ENCODE measurements at places on chromosomes 12 and 14. TPM values are rescaled to one million over a fixed set of nuclear protein-coding genes. Genes with fewer than 3 reads are reported as not detected.

Gene TEP1
- 35.3 TPM for total RNA-seq

DNA sequence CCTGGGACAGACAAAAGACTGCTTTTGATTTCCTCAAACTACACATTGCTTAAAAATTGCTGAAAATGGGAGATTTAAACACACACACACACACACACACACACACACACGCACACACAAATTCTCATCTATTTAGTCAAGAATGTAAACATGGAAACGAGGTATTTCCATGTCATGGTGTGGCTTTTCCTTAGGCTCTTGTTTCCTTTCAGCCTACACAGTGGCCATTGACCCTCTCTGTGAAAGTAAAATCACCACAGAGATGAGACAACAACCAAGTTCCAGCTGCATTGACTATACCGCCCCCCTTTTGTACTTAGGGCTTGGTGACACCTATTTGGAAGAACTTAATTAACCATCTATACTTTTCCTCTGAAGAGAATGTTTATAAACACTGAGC, 41.9 kb downstream of the TTC8 start:
- no peak overlapping the region for H3K4me3 ChIP-seq
- no peak for DNase-seq
- H3K27ac ChIP-seq, result no peak overlapping the region
- no peaks in the 10 kb centered on the region for H3K4me1 ChIP-seq

DNA sequence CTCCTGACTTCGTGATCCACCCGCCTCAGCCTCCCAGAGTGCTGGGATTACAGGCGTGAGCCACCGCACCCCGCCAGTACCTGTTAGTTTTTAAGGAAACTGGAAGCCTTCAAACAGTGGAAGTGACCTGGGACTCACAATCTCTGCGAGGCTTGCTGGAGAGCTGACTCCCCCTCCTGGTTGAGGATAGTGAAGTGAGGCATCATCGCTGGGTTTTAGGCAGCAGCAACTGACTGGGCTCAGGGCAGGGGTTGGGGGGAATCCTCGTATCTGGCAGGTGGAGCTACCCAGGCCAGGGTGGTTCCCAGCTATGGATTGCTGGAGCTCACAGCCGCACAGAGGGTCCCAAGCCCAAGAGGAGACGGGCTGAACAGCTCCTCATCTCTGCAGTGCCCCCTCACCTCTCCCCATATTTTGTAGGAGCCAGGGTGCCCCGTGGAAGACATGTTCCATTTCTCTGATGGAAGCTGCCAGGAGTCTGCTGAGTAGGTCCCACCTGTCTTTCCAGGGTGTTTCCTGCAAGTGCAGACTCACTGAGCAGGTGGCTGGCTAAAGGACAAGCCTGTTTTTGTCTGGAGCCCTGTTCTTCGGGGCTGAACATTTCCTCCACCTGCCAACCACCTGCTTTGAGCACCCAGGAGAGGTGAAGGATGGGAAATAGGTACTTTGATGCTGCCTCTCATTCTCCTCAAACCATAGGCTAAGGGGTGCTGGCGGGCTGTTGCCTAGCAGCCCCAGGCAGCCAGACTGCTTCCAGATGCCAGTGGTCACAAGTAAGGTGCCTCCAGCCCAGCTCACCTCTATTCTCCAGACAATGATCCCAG, 3.1 kb downstream of the AVIL start:
- no peak overlapping the region for H3K27ac ChIP-seq
- H3K4me1 ChIP-seq, result no peaks in the 10 kb centered on the region
- H3K27me3 ChIP-seq, result no peaks in the 10 kb centered on the region
- H3K4me3 ChIP-seq, result no peak overlapping the region
- DNase-seq, result no peak

Gene CLEC6A
- total RNA-seq, result not detected

GRCh38 chr12:68559246-68559645, 51.5 kb upstream of the RAP1B start:
- H3K4me3 ChIP-seq, result no peak overlapping the region
- no peaks in the 10 kb centered on the region for H3K4me1 ChIP-seq
- no peaks in the 10 kb centered on the region for H3K27me3 ChIP-seq
- DNase-seq, result no peak
- no peak overlapping the region for H3K27ac ChIP-seq
- no peaks in the 10 kb centered on the region for H3K36me3 ChIP-seq

Gene SERPINA10
- 3.0 TPM for total RNA-seq

Gene CDH24
- total RNA-seq, result 4.9 TPM

Gene PEBP1
- total RNA-seq, result 136 TPM

Gene GZMH
- total RNA-seq, result not detected

GRCh38 chr14:36067428-36068187, 108.9 kb downstream of the PTCSC3 start:
- no peaks in the 10 kb centered on the region for H3K36me3 ChIP-seq
- no peaks in the 10 kb centered on the region for H3K27me3 ChIP-seq
- no peak overlapping the region for H3K4me3 ChIP-seq
- DNase-seq, result no peak
- H3K4me1 ChIP-seq, result peaks cover 19% of the 10 kb centered on the region

Gene AQP6
- total RNA-seq, result not detected

DNA sequence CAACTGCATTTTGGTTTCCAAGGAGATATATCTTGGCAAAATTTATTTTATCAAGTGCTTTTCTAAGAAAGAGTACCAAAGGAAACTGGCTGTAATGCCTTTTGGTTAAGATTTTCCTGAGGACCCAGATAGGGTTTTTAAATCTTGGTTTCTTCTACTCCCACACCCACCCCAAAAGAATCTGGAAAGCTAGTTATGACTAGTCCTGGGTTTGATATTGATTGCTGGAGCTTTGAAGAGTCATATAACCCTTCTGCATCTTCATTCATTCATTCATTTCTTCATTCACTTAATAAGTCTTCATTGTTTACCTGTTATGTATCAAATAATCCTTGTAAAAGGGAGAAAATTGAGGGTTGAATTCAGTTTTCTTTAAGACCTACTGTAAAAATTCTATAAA, 425.2 kb downstream of the PCNX1 start:
- H3K27ac ChIP-seq, result no peak overlapping the region
- H3K4me1 ChIP-seq, result no peaks in the 10 kb centered on the region
- no peaks in the 10 kb centered on the region for H3K27me3 ChIP-seq
- H3K4me3 ChIP-seq, result no peak overlapping the region
- no peak for DNase-seq
- H3K36me3 ChIP-seq, result no peaks in the 10 kb centered on the region

GRCh38 chr12:80849337-80849736, 88.4 kb downstream of the LIN7A start:
- no peaks in the 10 kb centered on the region for H3K27me3 ChIP-seq
- no peaks in the 10 kb centered on the region for H3K36me3 ChIP-seq

- H3K4me1 ChIP-seq, result no peaks in the 10 kb centered on the region
- no peaks in the 10 kb centered on the region for H3K27me3 ChIP-seq
- no peak for DNase-seq
- H3K36me3 ChIP-seq, result no peaks in the 10 kb centered on the region
Measured at GRCh38 chr12:105945880-105946279, 192.9 kb downstream of the NUAK1 start.

Gene TBX3
- total RNA-seq, result 7.6 TPM

GRCh38 chr12:76266797-76267196, 81.4 kb downstream of the BBS10 start:
- no peak overlapping the region for H3K27ac ChIP-seq
- no peak overlapping the region for H3K4me3 ChIP-seq
- no peaks in the 10 kb centered on the region for H3K4me1 ChIP-seq
- no peaks in the 10 kb centered on the region for H3K27me3 ChIP-seq

Data from body of pancreas (tissue), 4 donors.